Spleen (tissue), 13 donors: ENCODE measurements at places on chromosomes 7 and 10. TPM values are rescaled to one million over a fixed set of nuclear protein-coding genes. Genes with fewer than 3 reads are reported as not detected.

GRCh38 chr10:36114913-36115312, 472.8 kb upstream of the FZD8 start:
- DNase-seq: no peak

DNA sequence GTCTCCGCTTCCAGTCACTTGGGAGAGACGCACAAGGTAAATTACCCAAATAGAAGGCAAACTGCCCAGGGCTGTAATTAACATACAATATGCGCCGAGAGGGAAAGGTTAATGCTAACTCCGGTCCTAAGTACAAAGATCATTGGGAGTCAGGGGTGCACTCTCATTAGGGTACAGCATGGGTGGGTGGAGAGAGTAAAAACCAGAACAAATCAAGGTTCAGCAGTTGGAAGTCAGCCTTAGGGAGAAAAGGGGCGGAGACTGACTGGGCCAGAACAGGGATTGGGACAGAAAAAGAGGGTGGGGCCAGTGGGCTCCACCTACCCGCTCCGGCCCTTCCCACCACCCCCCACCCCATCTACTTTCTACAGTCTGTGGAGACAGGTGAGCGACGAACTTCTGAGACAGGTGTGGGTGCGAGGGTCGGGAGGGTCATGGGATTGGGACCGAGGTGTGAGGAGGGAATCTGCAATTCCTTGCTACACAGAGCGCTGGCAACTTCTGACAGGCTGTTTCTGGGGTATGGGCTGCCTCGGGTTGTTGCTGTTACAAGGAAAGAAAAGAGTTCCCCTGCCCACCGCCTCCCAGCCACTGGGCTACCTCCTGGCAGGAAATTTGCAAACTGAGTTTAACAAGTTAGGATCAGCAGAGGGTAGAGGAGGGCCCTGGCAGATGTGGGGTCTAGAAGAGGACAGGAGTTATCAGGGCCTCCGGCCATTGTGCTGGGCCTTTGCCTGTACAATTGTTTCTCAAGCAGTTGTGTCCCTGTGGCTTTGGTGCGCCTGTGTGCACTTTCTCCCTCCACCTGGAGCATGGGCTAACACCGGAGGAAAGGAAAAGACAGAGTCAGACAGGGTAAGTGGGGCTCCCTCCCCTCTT, at the start of gene TMEM139:
Gene TMEM139 (plus strand): TSS at position 368 of the 879 bp plus-strand sequence. CDS start 1,000 bp downstream, outside the sequence.
- DNase-seq: no peak

GRCh38 chr7:94367949-94368348, 26.7 kb upstream of the COL1A2 start:
- DNase-seq: no peak

- DNase-seq: no peak
Observed at GRCh38 chr10:5343561-5343960, 21.2 kb upstream of the UCN3 start.

DNA sequence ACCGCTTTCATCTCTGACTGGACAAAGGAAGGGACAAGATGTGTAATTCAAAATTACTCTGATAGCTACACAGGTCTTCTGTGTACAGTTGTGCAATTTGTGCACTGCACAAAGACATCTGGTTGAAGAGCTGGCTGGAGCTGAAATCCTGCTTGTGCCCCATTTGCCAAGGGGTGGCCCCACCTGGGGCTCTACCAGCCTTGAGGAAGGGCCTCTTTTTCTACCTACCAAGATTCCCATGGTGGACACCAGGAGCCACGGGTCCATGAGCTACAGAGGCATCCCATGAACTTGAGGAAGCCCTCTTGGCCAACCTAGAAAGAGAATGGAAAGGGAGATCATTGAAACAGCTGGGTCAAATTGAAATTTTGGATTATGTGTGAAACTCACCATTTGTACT, 43.2 kb downstream of the HHEX start:
- no peak for DNase-seq

DNA sequence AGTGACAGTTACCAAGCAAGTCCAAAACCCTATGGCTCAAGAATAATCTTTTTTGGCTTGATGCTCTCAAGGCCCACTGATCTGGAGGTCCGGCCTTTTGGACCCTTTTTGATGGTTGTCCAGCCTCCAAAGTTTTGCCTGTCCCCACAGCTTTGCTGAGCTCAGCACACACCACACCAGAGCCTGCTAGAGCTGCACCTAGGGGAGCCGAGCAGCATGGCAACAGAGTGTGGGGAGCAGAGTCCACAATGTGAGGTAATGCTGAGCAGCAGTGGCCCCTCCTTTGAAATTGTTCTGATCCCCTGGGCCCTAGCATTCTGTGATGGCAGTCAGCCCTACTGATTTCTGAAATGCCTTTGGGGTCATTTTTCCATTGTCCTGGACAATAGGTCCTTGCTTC, 9.3 kb downstream of the GIMAP7 start:
- no peak for DNase-seq

DNA sequence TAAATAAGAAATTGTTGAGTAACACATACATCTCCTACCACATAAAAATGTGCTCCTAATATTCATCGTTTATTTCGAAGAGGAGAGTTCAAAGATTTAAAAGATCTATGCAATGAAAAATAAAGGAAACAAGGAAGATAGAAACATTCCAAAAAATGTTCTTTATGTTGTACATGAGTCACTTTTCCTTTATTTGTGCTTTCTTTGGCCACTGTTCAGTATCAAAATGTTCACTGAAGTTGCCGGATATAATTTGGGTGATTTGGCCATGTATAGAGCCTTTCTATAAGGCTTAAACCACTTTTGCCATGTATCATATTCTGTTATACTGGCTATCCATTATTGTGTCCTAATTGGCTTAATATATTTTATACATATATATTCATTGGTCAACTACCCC, 62.9 kb upstream of the PRR15 start:
- no peak for DNase-seq

- DNase-seq: no peak
Observed at GRCh38 chr7:63789378-63790176, 209.1 kb upstream of the ZNF722 start.

DNA sequence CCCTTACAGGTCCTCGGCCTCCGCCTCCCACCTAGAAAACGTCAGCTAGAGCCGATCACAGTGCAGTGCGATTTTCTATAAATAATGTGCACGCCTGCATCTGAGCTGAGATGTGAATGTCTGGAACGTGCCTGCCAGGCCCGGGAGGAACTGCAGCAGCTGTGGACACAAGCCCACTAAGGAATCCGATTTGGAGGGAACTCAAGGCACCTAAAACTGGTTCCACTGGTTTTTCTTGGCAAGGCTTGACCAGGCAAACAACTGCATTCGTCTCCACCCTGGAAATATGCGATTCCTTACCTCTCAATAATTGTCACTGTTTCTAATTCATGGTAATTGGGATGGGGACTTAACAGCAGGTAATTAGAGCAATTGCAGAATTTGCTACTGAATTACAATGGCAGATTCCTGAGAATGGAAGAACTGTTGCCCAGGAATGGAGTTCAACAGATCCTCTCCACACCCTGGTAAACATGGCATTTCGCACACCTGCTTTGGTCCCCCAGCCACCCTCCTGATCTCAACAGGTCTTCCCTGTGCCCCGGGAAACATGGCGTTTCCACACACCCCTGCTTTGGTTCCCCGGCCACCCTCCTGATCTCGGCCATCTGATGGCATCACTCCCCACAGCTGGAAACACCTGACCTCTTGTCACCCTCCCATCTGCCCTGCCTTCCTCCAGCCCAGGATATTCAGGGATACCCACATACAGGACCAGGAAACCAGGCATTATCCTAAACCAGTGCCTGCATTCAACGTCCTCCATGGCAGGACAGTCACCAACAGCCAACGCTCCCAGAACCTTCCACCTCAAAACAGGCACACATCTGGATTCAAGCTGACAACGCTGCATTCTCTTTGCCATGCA, 76.0 kb downstream of the DIP2C start:
- DNase-seq: peak; percentile 63

- DNase-seq: no peak
Observed at GRCh38 chr10:96466-96865, 38.8 kb upstream of the ZMYND11 start.

DNA sequence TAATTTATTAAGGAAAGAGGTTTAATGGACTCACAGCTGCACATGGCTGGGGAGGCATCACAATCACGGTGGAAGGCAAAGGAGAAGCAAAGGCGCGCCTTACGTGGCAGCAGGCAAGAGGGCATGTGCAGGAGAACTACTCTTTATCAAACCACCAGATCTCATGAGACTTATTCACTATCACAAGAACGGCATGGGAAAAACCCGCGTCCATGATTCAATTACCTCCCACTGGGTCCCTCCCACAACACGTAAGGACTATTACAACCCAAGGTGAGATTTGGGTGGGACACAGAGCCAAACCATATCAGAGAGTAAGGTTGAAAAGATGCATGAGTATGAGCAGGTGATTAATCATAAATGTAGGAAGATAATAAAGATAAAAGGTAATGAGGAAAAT, 3.2 kb upstream of the JCAD start:
- no peak for DNase-seq

- no peak for DNase-seq
Observed at GRCh38 chr10:36577126-36577525, 548.3 kb upstream of the ANKRD30A start.

GRCh38 chr10:79443338-79444198, 1.9 kb downstream of the ZCCHC24 start:
- peak; percentile 75 for DNase-seq

GRCh38 chr7:120550494-120551048, 277.6 kb downstream of the KCND2 start:
- DNase-seq: no peak

- DNase-seq: no peak
Observed at GRCh38 chr10:116690356-116691322, 51.7 kb downstream of the HSPA12A start.

DNA sequence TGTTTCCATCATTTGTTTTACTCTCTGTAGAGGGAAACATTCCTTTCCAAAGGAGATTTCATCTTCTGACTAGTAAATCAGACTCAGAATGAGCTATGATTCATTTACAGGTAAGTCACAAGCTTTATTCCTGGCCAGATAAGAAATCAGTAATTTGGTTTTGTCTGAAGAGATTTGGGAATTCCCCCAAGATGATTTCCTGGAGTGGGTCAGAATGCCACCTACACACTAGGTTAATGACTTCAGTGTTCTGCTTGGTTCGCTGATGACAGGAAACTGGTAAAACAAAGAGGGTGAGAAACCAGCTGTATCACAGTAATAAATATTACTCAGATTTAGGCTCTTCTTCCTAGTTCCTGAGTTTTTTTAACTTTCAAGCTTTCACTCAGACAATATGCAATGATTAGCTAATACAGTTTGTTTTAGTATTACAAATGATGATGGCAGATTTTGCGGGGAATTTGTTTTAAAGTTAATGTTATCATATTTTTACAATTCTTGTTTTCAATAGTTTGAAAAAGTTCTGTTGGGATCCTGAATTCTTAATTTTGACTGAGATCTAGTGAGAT, 8.3 kb upstream of the ASZ1 start:
- no peak for DNase-seq

GRCh38 chr7:69747144-69747543, 148.9 kb downstream of the AUTS2 start:
- no peak for DNase-seq

DNA sequence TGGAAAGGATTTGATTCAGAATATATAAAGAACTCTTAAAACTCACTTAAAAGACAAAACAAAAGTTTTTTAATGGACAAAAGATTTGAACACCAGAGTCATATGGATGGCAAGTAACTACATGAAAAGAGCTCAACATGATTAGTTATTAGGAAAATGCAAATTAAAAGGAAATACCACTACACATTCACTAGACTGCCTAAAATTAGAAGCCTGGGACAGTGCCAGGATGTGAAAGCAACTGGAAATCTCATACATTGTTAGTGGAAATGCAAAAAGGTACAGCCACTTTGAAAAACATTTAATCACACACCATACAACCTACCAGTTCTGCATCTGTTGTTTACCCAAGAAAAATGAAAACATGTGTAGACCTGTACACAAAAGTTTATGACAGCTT, 48.8 kb downstream of the RALA start:
- DNase-seq: no peak

DNA sequence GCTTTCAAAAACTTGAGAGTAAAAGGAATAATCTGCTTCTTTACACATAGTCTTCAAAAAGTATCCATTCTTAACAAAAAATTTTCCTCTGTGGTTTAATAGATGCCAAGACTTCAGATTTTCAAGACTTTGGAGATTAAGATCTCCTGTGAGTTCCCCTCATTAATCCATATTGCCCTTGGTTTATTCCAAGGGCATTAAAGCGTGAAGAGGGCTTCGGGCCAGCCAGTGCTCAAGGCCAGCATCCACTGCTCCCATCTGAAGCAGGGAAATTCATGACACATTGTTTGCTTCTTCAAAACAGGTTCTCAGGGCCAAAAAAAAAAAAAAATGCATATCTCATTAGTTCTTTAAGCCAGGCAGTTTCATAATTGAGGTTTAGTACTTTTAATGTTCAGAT, 137.3 kb upstream of the RHOBTB1 start:
- DNase-seq: no peak

DNA sequence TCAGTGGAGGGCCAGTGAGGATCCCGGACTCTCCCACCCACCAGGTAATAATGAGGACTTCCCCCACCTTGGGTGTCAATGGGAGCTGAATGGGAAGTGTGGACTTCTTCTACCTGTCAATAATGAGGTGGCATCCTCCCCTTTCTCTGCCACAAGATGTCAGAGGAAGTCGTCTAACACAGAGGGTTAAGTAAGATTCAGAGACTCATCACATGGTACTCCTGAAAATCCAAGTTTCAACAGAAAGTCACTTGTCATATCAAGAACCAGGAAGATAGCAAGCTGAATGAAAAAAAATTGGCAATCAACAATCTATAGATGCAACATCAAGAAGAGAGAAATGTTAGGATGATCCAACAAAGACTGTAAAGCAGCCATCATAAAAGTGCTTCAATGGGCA, 150.9 kb upstream of the SVIL start:
- DNase-seq: no peak

DNA sequence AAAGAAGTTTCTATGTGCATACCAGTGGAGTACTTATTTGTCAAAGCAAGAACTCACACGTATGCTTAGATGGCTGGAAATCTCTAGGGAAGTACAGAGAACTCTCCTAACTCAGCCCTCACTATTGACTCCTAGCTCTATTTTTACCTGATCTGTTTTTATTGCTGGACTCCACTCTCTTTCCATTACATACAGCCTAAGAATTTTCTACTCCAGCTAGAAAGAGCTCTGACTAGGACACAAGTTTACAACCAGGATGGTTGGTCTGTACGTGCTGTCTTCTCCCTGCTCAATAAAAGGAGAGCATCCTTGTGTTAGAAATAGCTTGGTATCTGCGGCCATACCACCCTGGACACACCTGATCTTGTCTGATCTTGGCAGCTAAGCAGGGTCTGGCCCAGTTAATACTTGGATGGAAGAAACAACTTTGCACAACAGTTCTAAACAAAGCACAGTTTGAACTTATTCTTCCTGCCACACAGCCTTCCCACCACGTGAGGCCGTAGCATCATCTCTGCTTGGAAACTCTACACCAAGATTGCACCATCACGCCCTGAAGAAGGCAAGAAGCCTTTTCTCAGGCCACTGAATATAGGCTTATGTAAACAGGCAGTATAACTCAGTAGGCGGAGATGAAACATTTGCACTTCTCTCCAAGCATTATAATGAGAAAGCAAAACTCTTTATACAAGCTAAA, 50.7 kb downstream of the KCNMA1 start:
- peak; percentile 34 for DNase-seq

GRCh38 chr7:18866359-18867036, 250.9 kb downstream of the TWIST1 start:
- DNase-seq: no peak

Gene ASAH2
- 0.06 TPM for polyA plus RNA-seq

Gene HOGA1
- polyA plus RNA-seq: 0.42 TPM

Gene DRGX
- 0.11 TPM for polyA plus RNA-seq

Gene PLEKHS1
- polyA plus RNA-seq: 0.07 TPM
